H9 (cell line): ENCODE measurements at places on chromosomes 7 and 10. TPM values are rescaled to one million over a fixed set of nuclear protein-coding genes. Genes with fewer than 3 reads are reported as not detected.

HOXA10 gene
- total RNA-seq: not detected in 2 replicates

DNA sequence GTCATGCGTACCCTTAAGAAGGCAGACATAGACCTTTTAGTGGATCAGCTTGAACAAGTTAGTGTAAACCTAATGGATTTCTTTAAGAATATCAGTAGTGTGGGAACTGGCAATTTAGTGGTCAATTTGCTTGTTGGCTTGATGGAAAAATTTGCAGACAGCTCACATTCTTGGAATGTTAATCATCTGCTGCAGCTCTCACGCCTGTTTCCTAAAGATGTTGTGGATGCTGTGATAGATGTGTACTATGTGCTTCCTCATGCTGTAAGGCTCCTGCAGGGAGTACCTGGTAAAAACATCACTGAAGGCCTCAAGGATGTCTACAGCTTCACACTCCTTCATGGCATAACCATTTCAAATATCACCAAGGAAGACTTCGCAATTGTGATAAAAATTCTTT is 103.4 kb downstream of the ABCA13 start:
- no peaks in the 10 kb centered on the region for H3K36me3 ChIP-seq
- H3K4me1 ChIP-seq: no peaks in the 10 kb centered on the region
- no peaks in the 10 kb centered on the region for H3K27me3 ChIP-seq
- no peak overlapping the region for H3K4me3 ChIP-seq
- no peak for DNase-seq
- no peak overlapping the region for H3K27ac ChIP-seq

DNA sequence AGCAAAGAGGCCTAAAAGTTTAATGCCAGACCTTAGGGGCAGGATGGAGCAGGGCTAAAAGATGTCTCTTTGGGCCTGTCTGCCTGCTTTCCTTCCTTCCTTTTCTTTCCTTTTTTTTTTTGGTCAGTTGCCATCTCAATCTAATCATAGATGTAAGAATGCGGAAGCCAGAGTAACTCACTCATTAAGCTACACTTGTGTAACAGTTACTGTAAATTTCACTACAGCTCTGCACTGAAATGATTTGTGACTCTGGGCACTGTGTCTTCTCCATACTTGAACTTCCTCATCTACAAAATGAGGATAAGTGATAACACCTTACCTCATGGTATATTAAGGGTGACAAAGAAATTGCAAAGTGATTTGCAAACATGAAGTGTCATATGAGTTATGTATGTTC is 75.5 kb upstream of the AGK start:
- H3K27ac ChIP-seq: no peak overlapping the region
- H3K36me3 ChIP-seq: no peaks in the 10 kb centered on the region
- H3K27me3 ChIP-seq: no peaks in the 10 kb centered on the region
- H3K4me1 ChIP-seq: no peaks in the 10 kb centered on the region

GRCh38 chr10:112126172-112126571 is 57.4 kb downstream of the GPAM start:
- no peaks in the 10 kb centered on the region for H3K27me3 ChIP-seq
- H3K27ac ChIP-seq: no peak overlapping the region
- H3K4me3 ChIP-seq: no peak overlapping the region
- DNase-seq: no peak
- H3K4me1 ChIP-seq: no peaks in the 10 kb centered on the region

DNA sequence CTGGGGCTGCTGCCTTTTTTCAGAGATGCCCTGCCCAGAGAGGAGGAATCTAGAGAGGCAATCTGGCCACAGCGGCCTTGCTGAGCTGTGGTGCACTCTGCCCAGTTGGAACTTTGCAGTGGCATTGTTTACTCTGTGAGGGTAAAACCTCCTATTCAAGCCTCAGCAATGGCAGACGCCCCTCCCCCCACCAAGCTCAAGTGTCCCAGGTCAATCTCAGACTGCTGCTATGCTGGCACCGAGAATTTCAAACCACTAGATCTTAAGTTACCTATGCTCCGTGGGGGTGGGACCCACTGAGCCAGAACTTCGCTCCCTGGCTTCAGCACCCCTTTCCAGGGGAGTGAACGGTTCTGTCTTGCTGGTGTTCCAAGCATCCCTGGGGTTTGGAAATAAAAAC is 77.2 kb downstream of the EXOC4 start:
- H3K36me3 ChIP-seq: peaks cover 47% of the 10 kb centered on the region
- no peak overlapping the region for H3K4me3 ChIP-seq
- H3K27ac ChIP-seq: no peak overlapping the region
- H3K27me3 ChIP-seq: no peaks in the 10 kb centered on the region
- no peaks in the 10 kb centered on the region for H3K4me1 ChIP-seq

GPR37 gene
- 1.6 and 1.8 TPM in 2 replicates for total RNA-seq

DNA sequence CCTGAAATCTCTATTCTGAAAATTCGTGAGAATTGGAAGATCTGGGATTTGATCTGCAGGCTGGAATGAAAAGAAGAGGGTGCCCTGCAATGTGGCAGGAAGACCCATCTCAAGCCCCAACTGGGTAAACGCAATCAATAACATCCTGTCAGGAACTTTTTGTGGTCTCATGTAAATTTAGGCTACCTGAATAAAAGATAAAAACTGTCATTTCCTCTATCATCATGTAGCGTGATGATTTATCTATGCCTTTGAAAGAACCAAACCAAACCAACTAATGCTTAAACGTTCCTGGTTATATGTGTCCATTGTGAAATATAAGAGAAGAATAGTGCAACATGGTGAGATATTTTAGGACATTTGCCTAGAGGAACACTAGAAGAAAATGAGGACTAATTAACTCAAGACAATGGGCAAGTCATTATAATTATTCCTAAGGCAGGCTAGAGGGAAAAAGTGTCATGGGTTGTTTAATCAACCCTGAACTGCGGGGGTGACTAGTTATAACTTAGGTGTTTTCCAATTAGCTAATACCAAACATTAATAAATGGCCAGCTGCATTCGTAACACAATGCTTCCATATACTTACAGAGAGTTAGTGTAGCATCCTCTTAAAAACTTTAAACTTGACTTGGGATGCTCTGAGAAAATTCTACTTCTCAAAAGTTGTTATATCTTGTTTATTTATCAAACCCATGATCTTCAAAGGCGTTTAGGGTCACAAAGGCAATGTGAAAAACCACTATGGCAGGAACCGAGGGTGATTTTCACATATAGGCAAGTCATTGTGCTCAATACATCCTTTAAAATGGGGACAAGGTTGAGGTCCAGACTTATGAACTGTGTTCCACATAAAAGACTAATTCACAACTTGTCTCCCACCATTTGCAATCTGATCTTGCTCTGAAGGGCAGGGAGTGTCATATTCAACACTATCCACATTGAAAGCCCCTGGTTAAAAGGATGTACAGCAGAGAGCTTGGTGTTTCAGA is 48.6 kb upstream of the ADO start:
- H3K36me3 ChIP-seq: no peaks in the 10 kb centered on the region
- H3K27ac ChIP-seq: no peak overlapping the region
- H3K4me1 ChIP-seq: peaks cover 3% of the 10 kb centered on the region; the same call in 1 of the 2 replicates
- H3K27me3 ChIP-seq: no peaks in the 10 kb centered on the region
